ENCODE measurements at places on chromosomes 5 and 9.
A peak's percentile ranks its signal among the peaks of the same experiment; 100 is the strongest.

GRCh38 chr5:6631441-6631840, 1.4 kb downstream of the NSUN2 start:
- DNase-seq, result no peak

DNA sequence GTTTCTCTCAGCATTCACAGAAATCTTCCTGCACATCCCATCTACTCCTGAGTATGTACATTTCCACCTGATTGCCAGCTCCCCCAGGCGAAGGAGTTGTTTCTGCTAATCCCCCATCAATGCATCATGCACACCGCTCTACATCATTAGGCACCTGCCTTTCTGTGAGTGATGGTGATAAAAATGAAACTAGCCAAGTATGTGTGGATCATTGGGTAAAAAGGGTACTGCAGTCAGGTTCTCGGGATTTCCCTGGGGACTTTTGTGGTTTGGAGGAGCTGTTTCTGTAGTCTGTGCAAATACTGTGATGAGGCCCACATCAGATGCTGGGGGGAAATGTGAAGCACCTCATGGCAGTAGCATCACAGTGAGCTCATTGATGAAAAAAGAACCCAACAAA, 30.4 kb downstream of the CAMK4 start:
- peak; percentile 27 for DNase-seq

DNA sequence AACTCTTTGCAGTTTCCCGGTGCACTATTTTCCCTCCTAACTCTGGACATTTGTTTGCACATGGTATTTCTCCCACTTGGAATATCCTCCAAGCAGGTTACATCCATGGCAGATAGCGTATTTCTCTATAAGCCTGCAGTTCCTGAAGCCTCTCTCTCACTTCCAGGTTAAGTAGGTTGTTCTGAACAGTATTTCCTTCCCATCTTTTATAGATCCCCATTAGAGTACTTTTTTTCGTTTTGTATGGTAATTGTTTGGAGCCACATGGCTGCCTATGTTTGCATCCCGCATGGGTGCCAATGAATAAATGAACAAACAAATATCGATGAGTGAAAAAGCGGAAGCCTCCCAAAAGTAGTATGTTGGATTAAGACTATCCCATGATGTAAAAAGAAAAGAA, 113.4 kb upstream of the IQGAP2 start:
- no peak for DNase-seq

DNA sequence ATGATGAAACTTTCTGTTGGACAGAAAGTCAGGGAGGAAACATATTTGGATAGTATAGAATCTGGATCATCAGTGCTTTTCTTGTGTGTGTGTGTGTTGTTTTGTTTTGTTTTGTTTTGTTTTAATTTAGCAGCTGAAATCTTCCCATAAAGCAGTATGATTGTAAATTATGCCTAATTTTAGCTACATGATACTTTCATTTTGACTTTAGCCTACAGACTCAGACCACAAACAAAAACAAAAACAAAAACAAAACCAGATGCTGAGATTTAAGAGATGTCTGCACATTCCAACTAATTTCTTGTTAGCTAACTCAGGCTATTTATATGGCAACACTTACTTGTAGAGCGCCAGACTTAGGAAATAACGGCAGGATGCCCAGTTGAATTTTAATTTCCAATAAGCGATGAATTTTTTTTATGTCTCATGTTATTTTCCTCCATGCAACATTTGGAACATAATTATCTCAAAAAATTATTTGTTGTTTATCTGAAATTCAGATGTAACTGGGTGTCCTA, 119.5 kb upstream of the TRPC7 start:
- DNase-seq, result no peak

DNA sequence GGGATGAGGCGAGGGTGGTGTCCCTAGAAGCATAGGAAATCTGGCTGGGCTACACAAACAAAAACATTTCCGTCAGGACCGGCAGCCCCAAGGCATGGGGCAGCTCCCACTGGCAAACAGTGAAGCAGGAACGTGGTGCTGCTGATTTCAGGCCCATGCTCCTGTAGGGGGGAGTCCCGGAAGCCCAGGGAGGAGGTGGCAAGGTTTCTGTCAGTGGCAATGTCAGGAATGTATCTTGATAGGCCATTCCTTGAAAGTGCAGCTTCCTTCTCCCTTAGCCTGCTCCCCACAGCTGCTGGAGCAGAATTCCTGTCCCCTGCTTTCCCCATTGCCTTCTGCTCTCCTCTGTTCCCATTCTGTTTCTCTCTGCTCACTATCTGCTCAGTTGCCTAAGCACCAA, 42.4 kb downstream of the MRRF start:
- no peak for DNase-seq

DNA sequence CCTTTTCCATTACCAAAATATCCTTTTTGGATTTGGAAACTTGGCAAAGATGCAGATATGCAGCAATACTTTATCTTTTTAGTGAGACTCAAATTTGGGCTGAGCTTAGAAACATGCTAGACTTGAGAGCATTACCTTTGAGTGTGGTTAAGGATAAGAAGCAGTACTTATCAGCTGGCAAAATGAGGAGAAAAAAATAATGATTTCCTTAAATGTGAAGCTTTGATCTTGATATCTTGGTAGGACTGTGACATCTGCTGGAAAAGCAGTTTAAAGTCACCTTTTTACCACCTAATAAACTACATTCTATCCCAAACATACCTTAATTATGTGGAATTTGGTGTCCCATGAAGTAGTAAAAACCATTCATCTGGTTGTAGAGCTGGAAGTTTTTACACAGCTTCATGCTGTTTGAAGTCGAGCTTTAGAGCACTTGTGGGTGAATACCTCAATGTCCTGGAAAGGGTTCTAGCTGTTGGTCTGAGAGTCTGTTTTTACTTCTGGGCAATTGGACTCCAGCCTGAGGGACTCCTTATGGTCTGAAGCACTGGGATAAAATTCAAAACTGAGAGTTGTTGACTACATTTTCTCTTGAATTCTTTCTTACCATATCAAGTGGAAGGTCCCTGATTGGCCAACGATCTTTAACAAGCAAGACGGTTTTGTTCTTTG, 53.4 kb downstream of the LRRC70 start:
- DNase-seq, result no peak

DNA sequence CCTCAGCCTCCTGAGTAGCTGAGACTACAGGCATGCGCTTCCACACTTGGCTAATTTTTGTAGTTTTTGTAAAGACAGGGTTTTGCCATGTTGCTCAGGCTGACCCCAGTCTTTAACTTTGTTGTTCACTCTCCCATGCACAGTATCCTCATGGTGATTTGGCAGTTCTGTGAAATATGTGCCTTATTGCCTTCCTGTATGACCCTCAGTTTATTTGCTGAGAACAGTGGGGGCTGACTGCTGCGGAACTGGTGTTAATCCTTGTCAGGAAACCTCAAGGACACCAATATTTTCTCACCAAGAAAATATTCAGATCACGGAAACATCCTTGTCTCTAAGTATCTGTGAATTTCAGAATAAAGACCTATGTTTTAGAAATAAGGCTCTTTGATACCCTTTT, 287.8 kb downstream of the ARRDC3 start:
- DNase-seq, result no peak

- peak; percentile 71 for DNase-seq
These were observed 20.7 kb downstream of the ZNF462 start for GRCh38 chr9:106883626-106884190.

DNA sequence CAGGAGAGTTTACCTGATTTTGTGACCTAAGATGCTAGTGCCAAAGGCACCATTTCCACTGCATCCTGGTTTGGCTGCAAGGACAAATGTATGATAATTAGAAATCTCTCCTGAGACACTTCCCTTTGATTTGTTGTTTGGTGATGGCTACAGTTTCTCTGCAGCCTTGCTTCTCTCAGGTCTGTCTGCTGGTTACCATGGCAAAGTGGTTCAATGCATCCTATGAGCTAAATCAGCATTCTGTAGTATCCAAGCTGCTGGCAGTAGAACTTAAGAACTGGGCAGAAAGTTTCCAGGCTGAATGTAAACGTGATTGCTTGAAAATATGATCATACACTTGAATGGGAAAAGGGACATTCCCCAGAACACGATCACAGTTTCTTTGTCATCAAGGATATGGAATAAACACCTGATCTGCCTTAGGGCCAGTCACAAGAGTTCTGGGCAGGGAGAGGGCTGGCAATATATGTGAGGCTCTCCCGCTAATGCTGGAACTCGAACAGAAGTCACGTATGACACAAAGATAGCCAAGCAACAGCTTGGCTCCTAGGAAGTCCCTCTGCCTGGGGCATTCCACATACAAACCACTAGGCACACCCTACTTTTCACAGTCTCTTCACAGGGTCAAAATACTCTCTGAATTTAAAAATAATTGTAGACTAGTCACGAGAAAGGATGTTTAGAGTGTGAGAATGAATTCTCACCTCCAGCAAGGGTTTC, 138.1 kb upstream of the GRAMD2B start:
- no peak for DNase-seq

DNA sequence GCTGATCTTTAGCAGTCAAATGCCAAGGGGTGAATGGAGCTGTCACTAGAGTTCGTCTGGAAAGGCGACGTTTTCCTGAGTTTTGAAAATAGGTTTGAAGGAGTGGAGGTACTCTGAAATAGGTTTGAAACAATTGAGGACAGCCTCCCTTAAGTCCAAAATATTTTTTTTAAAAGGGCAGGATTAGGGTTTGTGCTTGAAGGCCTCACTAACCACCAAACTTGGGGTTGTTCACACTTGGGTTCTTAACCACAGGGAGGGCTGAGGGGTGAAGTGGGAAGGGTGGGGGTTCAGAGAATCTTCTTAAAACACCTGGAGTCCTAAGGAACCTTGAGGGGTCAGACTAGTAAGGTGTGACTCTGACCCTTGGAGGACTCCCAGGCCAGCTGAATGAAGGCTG, 3.5 kb upstream of the PCDH12 start:
- no peak for DNase-seq

DNA sequence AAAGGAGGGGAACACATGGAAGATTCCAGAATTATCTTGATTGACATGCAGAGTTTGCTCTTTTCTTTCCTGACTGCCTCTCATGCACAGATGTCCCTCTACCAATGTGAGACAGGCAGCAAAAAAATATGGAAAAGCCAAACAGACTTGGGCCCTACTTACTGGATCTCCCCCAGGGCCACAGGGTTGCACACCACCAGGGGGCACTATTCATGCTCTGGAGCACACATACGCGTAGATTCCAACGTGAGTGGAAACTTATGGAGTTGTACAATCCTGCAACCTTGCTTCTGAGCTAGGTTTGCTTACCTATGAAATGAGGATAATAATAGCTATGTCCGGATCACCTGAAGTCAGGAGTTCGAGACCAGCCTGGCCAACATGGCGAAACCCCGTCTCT, 319.5 kb downstream of the ARHGEF28 start:
- DNase-seq, result no peak

GRCh38 chr9:37197158-37198038, 77.0 kb downstream of the ZCCHC7 start:
- DNase-seq, result peak; percentile 24

DNA sequence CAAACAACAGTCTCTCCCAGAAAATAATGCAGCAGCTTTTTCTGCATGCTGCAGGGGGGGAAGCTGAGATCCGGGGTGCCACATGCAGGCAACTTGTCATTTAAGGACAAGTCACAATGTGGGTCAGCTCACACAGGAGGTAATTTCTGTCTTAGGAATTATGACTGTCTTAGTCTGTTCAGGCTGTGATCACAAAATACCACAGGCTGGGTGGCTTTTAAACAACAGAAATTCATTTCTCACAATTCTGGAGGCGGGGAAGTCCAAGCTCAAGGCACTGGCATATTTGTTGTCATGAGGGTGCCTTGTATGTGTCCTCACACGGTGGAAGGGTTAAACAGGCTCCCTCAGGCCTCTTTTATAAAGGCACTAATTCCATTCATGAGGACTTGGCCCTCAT, 127.7 kb downstream of the DIRAS2 start:
- DNase-seq, result no peak

DNA sequence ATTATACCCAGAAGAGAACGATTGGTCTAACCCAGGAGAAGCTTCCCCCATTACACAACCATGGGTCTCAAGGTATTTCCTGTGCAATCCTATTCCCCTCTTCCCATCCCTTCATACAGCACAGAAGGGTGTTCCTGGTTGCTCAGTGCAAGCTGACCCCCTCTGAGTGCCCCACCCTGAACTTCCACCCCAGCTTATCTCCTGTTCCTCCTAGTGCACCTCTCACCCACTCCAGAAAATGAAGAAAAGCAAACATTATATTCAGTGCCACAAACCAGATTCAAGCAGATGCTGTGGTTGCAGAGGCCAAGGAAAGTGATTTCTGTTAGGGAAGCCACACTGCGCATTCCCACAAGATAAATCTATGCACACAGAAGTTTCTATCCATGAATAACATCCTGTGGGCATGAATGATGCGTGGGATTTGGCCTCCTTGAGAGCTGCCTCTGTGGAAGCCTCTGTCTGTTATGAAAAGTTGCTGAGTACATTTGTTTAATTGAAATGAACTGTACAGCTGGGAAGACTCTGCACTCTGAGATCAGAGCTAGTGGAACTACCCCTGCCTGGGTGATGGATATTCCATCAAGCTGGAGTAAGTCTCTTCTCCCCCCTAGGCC, 2.2 kb upstream of the OR2S2 start:
- peak; percentile 63 for DNase-seq

DNA sequence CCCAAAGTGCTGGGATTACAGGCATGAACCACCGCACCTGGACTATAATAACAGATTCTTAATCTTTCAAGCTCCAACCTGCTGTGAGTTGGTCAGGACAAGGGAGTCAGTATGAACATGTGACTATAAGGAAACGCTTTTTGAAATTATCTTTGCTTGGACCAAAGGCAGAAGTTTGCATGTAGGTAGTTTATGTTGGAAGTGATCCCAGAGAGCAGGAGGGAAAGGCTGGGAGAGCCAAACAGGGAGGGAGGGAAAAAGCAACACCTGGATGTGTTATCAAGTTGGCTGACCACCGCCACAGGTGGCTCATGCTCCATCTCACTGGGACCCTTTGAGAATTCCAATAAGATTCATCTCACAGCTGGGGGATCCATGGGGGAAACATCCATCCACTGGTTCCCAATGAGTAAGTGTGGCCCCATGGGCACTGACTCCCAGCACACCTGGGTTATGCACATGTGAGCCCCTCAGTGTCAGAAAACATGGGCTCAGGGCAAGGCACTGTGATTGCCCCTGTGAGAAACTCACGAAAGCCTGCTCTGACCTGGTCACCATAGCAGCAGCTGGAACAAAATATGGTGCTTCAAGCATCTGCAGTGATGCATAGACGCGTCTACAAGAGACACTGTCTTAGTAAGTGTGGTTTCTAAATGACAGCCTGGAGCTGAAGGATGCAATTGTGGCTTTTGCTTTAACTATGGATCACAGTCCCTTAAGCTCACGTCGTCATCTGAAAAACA, 62.1 kb downstream of the ARSB start:
- DNase-seq, result no peak
